ENCODE measurements at places on chromosomes 3 and 15. TPM values are rescaled to one million over a fixed set of nuclear protein-coding genes. Genes with fewer than 3 reads are reported as not detected.

DNA sequence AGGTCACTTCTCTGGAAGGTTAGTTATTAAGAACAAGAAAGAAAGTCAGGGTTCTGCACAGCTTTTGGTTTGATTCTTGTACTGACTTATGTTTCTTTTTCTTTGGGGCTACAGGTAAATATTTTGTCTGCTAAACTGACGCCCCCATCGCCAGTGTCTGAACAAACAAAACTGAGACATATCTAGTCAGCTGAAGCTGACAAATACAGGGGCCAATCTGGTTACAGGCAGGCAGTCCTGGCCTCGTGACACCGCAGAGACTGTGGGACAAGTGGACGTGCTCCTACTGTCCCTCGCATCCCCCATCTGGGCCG, 4.6 kb upstream of the RPL14 start:
- H3K4me1 ChIP-seq, result peaks cover 4% of the 10 kb centered on the region
- H3K27ac ChIP-seq, result peak overlapping the region; percentile 95
- no peaks in the 10 kb centered on the region for H3K36me3 ChIP-seq
- DNase-seq, result no peak
- no peaks in the 10 kb centered on the region for H3K27me3 ChIP-seq
- peak overlapping the region; percentile 66 for H3K4me3 ChIP-seq

GRCh38 chr3:71062952-71063772, 520.4 kb downstream of the FOXP1 start:
- peaks cover 58% of the 10 kb centered on the region for H3K4me1 ChIP-seq
- H3K27ac ChIP-seq, result peak overlapping the region; percentile 99
- DNase-seq, result peak; percentile 61

GOLGA6A gene
- total RNA-seq, result not detected

DNA sequence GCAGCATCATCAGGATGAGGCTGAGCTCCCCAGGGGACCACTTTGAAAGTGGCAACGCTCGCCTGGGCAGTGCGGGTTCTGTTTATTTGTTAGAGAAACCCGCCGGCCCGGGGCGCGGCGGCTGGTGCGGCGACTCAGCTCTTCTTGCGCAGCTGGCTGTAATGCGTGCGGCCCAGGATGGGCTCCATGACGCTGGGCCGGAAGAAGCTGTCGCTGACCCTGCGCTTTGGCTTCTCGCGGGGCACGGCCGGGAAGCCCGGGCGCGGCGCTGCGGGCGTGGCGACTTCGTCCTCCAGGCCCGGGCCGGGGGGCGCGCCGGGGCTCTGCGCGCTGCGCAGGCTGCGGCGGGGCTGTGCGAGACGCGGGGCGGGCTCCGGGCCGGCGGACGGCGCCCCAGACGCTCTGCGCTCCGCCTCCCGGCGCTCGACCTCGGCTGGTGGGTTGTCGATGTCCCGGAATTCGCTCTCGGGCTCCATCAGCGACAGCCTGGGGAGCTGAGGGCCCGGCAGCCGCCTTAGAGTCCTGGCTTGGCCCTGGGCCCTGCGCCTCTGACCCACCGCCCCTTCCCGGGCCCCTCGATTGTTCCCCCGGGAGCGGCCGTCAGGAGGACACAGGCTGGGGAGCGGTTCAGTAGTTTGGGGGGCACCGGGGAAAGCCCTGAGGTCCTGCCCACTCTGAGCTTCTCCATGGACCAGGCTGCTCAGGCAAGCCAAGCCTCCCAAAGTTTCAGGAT, 10.3 kb upstream of the KIF7 start:
- peak overlapping the region; percentile 8 for H3K27ac ChIP-seq
- peak overlapping the region; percentile 8 for H3K4me3 ChIP-seq
- no peaks in the 10 kb centered on the region for H3K4me1 ChIP-seq

HTR3E gene
- not detected for total RNA-seq

DNA sequence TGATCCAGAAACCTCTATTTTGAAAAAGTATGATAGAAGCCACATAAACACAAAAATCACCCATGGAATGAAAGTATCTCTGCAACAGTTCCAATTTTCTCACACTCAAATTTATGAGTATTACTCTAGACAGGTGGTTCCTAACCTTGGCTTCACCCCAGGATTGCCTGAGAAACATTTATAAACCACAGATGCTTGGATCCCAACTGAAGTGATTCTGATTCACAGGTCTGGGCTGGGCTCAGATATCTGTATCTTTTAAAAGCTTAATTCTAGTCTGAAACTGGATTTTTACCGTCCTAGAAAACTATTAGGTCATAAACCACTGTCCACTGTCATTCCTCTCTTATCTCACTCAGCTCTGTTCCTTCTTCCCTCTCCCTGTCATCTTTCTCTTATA, 7.4 kb upstream of the SST start:
- peaks cover 6% of the 10 kb centered on the region for H3K4me1 ChIP-seq
- H3K4me3 ChIP-seq, result no peak overlapping the region
- H3K36me3 ChIP-seq, result no peaks in the 10 kb centered on the region
- peaks cover 3% of the 10 kb centered on the region for H3K27me3 ChIP-seq
- no peak overlapping the region for H3K27ac ChIP-seq
- DNase-seq, result no peak

GRCh38 chr15:78404125-78404524, 33.9 kb upstream of the IREB2 start:
- H3K4me1 ChIP-seq, result no peaks in the 10 kb centered on the region
- no peak overlapping the region for H3K27ac ChIP-seq
- no peak for DNase-seq
- no peaks in the 10 kb centered on the region for H3K27me3 ChIP-seq
- no peaks in the 10 kb centered on the region for H3K36me3 ChIP-seq

C3orf22 gene
- total RNA-seq, result not detected

DNA sequence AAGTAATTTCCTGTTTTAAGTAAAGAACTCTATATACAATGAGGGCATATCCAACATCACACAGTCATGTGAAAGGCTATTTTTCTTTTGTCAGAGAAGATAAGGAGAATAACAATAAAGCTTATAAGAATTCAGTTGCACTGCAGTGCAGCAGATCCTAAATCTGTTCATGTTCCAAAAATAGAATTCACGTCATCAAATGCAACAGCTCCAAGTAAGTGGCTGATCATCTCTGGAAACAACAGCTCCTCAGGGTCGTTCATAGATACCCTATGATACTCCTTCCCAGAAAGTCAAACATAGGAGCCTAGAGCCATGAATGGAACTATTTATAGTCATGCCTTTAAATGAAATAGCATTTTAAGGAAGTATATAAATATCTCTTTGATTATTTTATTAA, 100.2 kb downstream of the FMN1 start:
- H3K36me3 ChIP-seq, result no peaks in the 10 kb centered on the region
- H3K27me3 ChIP-seq, result no peaks in the 10 kb centered on the region
- peaks cover 31% of the 10 kb centered on the region for H3K4me1 ChIP-seq
- peak; percentile 31 for DNase-seq
- H3K27ac ChIP-seq, result peak overlapping the region; percentile 79

DNA sequence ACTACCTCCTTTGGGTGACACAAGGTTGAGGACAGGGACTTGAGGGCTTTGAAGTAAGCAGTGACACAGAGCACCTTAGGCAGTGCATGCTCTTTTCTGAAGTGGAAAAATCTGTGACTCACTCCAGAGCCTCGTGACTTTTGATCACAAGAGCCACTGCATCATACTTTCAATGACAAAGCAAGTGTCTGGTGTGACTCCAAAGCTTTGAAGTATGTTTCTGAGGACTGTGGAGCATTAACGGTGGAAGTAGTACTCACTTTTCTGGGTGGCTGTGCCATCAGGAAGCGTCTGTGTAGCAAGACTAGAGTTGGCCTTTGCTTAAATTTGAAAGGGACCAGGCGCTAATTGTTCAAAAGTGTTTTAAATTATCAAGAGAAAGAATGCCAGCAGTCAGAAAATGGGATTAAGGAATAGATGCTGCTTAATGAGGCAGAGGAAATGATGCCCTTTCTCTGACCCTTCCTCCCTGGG, 210.7 kb upstream of the TRIM42 start:
- H3K36me3 ChIP-seq, result no peaks in the 10 kb centered on the region
- H3K27ac ChIP-seq, result no peak overlapping the region
- H3K4me3 ChIP-seq, result no peak overlapping the region

NME9 gene
- 5.1 TPM for total RNA-seq

DNA sequence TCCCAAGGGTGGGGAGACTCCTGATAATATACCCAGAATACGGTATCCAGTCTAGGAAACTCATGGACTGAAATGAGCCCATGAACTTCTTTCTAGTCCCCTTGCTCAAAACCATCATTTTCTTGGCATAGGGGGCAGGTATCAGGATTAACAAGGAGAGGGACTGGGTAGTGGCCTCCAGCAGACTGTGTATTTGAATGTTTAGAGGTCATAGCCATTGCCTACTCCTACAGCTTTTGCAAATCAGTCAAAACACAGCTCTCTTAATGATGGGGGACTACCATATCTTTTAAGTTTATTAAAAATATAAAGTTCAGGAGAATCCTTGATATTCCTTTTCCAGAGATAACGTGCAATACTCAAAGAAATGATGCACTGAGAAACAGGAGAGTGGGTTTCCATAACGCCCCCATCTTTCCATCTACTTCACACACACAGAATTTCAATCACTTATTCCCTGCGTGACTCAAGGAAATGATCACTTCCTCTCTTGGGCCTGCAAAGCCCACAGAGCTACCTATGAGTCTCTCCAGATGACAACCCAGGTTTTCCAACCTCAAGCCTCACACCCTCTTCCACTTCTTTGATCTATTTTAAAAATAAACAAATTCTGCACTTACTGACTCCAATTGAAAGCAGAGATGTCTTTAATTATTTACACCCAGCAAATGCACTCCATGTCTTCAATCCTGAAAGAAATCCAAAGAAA, 584.0 kb upstream of the LMCD1 start:
- DNase-seq, result no peak
- no peaks in the 10 kb centered on the region for H3K27me3 ChIP-seq
- H3K27ac ChIP-seq, result no peak overlapping the region
- no peaks in the 10 kb centered on the region for H3K4me1 ChIP-seq
- H3K36me3 ChIP-seq, result no peaks in the 10 kb centered on the region

DNA sequence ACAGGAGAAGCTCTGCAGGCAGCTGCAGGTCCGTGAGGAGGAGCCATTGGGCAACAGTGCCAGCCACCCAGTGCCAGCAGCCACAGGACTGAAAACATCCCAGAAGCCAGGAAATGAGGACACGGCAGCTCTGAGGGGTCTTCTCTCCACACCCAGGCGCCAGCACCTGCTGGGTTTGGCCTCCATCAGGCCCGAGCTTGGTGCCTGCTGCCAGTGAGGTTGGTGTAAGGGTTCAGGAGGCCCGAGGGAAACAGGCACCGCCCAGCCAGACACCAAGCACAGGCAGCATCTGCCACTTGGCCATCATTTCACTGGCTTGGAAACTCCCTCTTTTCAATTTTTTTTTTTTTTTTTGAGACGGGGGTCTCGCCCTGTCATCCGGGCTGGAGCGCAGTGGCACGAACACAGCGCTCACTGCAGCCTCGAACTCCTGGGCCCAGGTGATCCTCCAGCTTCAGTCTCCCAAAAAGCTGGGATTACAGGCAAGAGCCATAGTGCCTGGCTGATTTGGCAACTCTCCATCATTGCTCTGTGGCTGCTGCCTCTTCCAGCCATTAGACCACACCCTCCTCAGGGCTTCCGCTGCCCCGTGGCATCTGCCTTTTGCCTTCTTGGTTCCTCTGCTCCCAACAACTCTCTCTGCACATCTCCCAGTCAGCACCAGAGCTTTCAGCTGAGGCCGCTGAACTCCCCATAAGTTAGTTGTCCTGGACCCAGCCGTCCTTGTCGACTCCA, 1.5 kb upstream of the ITIH3 start:
- H3K27ac ChIP-seq, result no peak overlapping the region
- H3K4me1 ChIP-seq, result no peaks in the 10 kb centered on the region
- no peaks in the 10 kb centered on the region for H3K36me3 ChIP-seq
- no peak overlapping the region for H3K4me3 ChIP-seq
- H3K27me3 ChIP-seq, result no peaks in the 10 kb centered on the region
- DNase-seq, result no peak

DNA sequence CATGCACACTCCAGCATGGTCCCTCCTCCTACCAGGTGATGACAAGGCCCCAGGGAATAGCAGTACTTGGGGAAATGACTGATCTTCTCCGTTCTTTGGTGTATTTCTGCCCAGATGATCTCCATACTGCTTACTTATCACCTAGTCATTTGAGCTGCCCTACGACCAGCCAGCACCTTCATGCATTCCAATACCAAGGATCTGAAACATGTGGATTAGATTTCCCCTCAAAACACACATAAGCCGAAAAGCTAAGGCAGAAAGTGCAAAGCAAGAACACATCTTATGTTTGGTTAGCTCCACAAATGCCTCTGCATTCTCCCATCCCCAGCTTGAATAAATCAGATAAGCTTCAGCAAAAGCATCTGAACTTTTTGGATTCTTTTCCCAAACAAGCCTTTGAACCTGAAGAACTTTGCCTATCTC, 64.8 kb upstream of the BCL6 start:
- H3K36me3 ChIP-seq, result no peaks in the 10 kb centered on the region
- no peak overlapping the region for H3K4me3 ChIP-seq
- H3K27ac ChIP-seq, result no peak overlapping the region
- no peaks in the 10 kb centered on the region for H3K4me1 ChIP-seq
- DNase-seq, result peak; percentile 3

CCR2 gene
- total RNA-seq, result not detected

DNA sequence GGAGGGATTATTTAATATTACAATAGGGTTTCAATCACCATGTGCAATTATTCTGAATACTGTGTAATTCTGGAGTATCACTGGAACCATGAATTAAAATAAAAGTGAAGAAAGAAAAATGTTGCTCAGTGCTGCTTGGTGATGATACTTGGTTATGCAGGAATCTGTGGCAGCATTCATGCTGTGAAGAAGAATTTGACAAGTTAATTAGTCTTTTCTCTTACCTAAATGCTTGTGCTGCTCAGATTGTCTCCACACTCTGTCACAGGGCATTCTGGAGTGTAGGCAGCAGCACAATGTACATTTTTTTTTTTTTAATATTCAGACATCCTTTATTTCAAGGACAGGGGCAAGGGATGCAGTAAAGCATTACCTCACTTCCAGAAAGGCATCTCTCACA, 749.3 kb upstream of the CADM2 start:
- H3K27ac ChIP-seq, result no peak overlapping the region
- H3K36me3 ChIP-seq, result no peaks in the 10 kb centered on the region
- no peak overlapping the region for H3K4me3 ChIP-seq
- DNase-seq, result no peak

ACTR8 gene
- total RNA-seq, result 35.9 TPM

DNA sequence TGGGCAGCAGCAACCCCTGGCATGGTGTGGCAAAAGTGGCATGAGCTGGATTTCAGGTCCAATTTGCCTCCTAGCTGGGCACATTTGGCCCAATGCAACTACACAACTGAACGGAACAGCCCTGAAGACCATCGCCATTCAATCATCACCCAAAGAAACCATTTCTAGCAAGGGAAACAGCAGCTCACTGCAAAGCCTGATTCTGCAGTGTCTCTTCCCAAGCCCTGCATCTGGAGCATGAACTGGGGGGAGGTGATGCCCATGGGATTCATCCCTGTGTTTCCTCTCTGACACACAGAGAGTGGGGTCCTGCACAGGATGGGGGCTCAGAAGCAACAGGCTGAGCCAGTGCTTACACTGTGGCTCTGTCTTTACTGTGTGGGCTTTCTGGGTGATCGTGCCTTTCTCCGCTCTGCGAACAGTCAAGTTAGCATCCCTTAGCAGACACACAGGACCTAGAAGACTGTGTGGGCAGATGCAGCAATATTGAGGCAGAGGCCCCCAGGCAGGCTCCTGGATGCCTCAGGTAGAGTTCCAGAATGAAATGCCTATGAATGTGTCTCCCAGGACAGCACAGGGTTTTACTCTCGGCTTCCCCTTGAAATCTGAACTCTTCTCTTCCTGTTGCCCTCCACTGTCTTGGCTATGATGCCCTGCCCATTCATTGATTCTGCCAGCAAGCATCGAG, 91.1 kb upstream of the ALDH1A3 start:
- no peaks in the 10 kb centered on the region for H3K4me1 ChIP-seq
- no peak for DNase-seq
- H3K27me3 ChIP-seq, result no peaks in the 10 kb centered on the region
- no peak overlapping the region for H3K27ac ChIP-seq
